Bronchus fibroblast of lung (primary cell): ENCODE measurements at places on chromosomes 2 and 18. TPM values are rescaled to one million over a fixed set of nuclear protein-coding genes. Genes with fewer than 3 reads are reported as not detected.

The SERPINB13 gene
- total RNA-seq, result not detected in 2 replicates

The UGT1A6 gene
- total RNA-seq, result not detected in 2 replicates

The NOL4 gene
- not detected in 2 replicates for total RNA-seq

The AFF3 gene
- total RNA-seq, result 9.1 and 11.3 TPM in 2 replicates

The SLC9A2 gene
- not detected in 2 replicates for total RNA-seq

The KIF1A gene
- total RNA-seq, result 0.17 TPM in 1 of 2 replicates, not detected in the other

The NCK2 gene
- 28.9 and 29.0 TPM in 2 replicates for total RNA-seq

The FBXO48 gene
- 0.30 and 0.67 TPM in 2 replicates for total RNA-seq

The SPP2 gene
- not detected in 2 replicates for total RNA-seq

The RHOB gene
- 130 and 145 TPM in 2 replicates for total RNA-seq

The CTAGE1 gene
- total RNA-seq, result not detected in 2 replicates
